ENCODE measurements at places on chromosomes 11 and 22.

DNA sequence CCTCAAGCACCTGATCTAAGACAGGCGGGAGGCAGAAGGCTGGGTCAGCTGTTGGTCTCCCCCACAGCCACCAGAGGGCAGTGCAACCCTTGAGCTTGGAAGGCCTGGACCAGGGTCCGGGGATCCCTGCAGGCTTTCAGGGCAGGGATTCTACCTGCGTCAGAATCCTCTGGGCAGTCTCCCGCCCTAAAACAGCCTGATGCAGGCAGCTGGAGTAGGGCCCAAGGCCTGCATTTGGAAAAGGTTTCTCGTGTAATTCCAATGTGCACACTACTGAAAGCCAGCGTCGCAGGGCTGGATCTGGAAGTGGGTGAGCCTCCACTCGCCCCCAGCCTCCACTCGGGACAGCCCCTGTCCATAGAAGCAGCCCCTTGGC is 31.8 kb downstream of the BID start:
- peak; percentile 53 for DNase-seq

GRCh38 chr11:86718521-86718920 is 46.1 kb upstream of the ME3 start:
- no peak for DNase-seq

DNA sequence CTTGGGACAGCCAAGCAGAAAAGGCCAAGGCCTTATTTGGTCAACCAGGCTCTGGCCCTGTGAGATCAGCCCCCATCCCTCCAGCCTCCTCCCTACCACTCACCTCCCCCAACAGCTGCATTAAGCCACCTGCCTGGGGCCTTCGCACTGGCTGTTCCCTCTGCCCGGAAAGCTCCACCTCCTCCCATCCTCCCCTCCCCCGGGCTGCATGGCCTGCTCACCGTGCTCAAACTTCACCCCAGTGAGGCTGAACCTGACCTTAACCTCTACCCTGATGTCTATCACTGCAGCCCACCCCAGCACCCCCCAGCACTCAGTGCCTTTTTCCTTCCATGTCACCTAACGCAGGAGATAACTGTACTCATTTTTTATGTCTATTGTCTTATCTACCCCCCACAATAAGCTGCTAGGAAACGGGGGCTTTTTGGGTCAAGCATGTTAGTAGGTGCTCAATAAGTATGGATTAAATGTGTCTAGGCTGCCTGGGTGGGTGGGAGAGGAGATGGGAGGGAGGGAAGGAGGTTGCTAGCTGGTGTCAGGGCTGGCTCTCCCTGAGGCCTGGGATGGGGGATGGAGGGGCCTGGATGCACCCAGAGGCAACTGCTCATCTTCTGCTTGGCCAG is 912 bp downstream of the PTPRCAP start:
- peak; percentile 39 for DNase-seq

- peak; percentile 48 for DNase-seq
Measured at GRCh38 chr11:16226245-16226644, 130.1 kb downstream of the SOX6 start.

DNA sequence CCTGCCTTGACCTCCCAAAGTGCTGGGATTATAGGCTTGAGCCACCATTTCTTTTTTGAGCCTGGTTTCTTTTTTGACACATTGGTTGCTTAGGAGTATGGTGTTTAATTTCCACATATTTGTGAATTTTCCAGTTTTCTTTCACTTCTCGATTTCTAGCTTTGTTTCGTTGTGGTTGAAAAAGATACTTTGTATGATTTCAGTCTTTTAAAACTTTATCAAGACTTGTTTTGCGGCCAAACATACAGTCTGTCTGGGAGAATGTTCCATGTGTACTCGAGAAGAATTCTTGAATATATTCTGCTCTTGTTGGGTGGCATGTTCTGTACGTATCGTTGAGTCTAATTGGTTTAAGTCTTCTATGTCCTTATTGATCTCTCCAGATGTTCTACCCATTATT is 20.8 kb downstream of the SHANK3 start:
- no peak for DNase-seq

DNA sequence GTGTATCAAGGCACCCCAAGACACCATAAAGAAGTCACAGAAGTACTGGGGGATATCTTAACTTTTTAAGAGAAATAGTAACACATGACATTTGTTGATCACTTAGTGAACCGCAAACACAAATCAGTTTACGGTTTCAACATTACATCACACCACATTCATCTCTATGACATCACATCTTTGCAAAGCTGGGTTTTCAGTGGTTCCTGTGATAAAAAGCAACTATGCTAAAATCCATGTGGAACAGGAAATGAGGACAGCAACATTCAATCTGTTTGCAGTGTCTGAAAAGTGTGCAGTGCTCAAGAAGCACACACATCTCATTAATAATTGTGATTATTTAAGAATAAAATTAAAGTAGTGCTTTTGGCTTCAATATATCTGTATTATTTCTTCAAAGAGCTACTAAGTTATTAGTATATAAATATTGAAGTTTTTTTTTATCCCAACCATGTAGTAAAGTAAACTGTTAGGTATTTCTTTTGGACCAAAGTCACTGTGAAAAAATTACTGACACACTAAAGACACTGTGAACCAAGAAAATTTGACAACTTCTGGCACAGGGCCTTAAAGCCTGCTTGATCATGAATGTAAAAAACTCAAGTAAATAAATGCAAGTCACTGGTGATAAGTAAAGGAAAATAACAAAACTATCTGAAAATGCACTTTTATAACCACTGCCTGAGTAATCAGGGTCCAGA is 156.0 kb upstream of the SOX6 start:
- DNase-seq = peak; percentile 9

DNA sequence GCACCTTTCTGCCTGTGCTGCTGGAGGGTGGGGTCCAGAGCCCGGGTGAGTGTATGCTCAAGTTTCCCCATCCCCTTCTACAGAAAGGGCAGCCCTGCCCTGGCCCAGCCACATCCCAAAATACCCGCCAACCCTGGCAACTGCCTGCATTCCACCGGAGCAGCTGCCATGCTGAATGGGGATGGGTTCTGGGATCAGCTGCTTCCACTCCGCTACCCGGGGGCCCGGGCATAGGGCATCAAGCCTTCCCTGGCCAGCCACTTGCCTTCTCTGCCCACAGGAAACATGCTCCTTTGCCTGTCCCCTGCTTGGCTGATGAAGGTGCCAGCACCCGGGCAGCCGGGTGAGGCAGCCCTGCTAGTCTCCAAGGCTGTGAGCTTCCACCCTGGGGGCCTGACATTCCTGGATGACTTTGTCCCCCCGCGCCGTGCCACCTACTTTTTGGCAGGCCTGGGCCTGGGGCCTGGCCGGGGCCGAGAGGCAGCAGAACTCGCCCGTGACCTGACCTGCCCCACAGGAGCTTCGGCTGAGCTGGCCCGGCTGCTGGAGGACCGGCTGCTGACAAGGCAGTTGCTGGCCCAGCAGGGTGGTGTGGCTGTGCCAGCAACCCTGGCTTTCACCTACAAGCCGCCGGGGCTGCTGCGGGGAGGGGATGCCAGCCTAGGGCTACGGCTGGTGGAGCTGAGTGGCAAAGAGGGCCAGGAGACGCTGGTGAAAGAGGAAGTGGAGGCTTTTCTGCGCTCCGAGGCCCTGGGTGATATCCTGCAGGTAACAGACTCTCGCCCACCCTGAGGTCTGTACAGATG is 3.2 kb downstream of the CARNS1 start:
- no peak for DNase-seq

DNA sequence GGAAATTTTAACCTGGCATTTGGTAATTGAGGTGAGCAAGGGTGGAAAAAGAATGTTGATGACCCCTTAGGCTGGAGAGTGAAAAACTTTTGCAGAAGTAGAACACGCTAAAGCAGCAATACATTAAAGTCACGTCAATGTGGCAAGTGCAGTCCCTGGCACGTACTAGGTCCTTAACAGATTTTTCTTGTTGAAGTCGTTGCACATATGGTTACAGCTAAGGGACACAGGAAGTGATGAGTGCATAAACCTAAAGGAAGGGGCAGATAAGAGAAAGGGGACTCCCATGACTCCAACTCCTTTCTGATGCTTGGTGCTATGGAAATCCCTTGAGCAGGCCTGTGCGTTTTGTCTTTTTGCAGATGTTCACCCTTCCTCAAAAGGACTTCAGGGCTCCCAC is 1.2 kb downstream of the ACCS start:
- DNase-seq = no peak

- no peak for DNase-seq
Measured at GRCh38 chr22:44364751-44365130, 52.0 kb upstream of the SHISAL1 start.

GRCh38 chr22:17942721-17943120 is 81.6 kb downstream of the MICAL3 start:
- no peak for DNase-seq

GRCh38 chr22:25935266-25936058 is 193.5 kb downstream of the MYO18B start:
- no peak for DNase-seq

GRCh38 chr11:17853280-17853679 is 118.7 kb downstream of the KCNC1 start:
- DNase-seq = no peak

GRCh38 chr22:31651664-31652063 is 10.4 kb downstream of the PISD start:
- DNase-seq = no peak

- DNase-seq = no peak
Measured at GRCh38 chr11:44976576-44976975, 25.9 kb upstream of the TP53I11 start.

DNA sequence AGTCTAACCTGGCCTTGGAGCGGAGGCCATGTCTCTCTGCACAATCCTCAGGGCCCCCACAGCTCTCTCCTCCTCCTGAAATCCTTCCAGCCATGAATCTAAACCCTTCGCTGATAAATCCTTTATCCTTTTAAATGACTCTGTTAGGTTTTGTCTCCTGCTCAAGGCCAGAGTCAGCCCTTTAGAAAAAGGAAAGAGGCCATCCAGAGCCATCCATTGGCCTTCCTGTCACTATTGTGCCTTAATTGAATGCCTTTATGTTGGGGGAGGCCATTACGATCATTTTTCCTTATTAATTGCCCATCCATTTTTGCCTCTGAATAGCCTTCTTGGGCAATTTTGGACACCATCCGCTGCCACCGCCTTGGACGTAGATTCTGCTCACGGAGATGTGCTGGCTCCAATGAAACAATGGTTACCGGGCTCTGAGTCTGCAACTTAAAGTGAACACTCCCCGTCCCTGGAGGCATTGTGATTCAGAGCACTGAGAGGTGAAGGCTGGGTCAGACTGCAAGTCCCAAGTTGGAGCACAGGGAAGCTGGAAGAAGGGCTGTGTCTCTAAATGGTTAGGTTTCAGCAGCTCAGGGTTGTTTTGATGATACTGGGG is 213.0 kb upstream of the E2F8 start:
- DNase-seq = peak; percentile 67

GRCh38 chr22:44442186-44442815 is 55.7 kb downstream of the RTL6 start:
- DNase-seq = no peak

DNA sequence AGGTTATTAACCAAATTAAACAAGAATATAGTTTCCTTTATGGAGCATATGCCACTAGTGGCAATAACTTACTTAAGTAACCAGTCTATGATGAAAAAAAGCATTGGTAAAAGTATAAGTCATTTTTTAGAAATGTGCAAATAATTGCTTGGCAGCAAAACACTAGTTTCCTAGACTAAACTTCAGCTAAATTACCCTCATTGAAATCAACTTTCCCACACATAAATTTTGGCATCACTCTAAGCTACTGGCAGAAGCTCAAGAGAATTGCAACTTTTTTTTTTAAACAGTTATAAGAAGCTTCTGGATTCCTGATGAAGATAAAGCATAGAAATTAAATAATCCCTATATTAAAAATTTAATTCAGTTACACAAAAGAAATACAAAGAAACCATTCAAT is 12.5 kb downstream of the CCDC34 start:
- DNase-seq = peak; percentile 71

GRCh38 chr22:22201185-22201929 is 43.2 kb upstream of the VPREB1 start:
- DNase-seq = no peak

- peak; percentile 92 for DNase-seq
Measured at GRCh38 chr22:27885977-27886842, 32.8 kb downstream of the PITPNB start.

DNA sequence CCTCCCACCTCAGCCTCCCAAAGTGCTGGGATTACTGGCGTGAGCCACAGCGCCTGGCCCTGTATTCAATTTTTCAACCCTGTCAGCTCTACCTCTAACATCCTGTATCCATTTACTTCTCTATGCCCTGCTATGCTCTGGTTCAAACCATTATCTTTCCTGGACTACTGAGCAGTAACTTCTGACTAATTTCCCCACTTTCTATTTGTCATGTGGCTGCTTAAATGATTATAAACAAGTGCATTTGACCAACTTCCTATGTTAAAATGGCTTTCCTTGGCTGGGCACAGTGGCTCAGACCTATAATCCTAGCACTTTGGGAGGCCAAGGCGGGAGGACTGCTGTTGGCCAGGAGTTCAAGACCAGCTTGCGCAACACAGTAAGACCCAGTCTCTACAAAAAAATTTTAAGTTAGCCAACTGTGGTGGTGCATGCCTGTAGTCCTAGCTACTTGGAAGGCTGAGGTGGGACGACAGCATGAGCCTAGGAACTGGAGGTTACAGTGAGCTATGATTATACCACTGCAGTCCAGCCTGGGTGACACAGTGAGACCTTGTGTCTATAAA is 2.1 kb downstream of the MED19 start:
- no peak for DNase-seq

GRCh38 chr11:128422576-128423370 is 164.6 kb downstream of the ETS1 start:
- no peak for DNase-seq

GRCh38 chr22:47123827-47124442 is 361.5 kb downstream of the TBC1D22A start:
- peak; percentile 35 for DNase-seq

DNA sequence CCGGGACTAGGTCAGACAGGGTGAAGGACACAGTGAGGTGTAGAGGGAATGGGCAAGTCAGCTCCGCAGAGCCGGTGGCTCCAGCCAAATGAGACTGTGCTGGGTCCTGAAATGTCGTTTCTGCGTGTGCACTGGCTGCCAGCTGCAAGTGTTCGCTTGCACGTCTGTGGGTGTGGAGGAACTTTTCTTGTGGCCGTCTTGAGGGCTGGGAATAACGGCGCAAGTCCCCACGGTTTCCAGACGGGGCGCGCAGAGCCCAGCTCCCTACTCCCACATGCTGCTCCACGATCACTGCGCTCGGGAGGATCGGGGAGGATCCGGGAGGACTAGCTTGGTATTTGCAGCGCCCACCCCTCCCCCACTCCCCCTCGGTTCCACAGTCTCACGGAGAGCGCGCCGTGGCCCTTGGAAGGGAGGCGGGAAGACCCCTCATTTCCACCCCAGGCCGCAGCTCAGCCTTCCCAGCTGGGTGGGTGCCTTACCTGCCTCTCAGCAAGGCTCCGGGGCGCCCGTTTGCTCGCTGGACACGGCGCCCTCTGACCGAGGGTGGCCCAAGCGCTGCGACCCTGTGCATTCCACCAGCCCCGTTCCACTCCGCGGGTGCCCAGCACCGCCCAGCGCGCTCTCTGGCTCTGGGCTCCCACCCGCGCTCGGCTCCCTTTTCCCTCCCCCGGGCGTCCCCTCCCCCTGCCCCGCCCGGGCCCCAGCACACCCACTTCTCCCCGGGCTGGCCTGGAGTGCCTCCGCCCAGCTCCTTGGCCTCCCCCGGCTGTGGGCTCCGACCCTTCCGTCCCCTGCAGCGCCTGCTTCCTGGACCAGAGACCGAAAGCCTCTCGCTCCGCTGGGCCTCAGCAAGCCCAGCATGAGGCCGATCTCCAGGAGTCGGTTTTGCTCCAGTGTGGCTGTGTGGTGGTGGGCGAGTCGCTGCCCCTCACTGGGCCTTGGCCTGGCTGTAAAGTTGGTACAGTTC is at the start of gene KCNE3:
TSS of gene KCNE3 (minus strand) at position 634 of the 970 bp plus-strand sequence. CDS start 9,986 bp downstream, outside the sequence.
- DNase-seq = peak; percentile 26
